Stimulated activated CD8-positive, alpha-beta memory T cell treated with anti-CD3 and anti-CD28 coated beads, Interleukin-4, amount 100 ng/mL, for 1 hour (primary cell): ENCODE measurements at places on chromosomes 6 and 20.

DNA sequence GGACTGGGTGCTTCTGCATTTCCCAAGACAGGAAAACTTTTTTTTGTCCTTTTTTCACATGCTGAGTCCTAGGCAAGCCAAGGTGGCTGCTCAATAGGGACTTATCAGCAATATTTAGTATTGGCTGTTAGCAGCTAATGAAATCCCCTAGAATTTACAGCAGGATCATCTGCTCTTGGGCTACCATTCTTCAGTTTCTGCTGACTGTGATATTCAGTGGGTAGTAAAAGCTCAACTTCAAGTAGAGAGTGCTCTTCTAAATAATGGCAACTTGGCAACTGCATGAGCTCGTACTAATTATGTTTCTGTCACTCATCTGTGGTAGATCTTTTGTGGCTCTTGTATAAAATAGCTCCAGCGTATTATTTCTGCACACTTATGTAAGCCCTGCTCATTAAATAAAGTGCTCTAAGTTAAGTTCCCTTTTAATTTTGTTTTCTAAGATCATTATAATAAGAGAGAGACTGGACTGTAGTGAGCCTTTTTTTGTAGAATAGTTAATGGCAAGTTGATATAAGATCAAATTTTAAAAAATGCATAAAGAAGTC is 110.3 kb downstream of the SLC35F1 start:
- DNase-seq = no peak

DNA sequence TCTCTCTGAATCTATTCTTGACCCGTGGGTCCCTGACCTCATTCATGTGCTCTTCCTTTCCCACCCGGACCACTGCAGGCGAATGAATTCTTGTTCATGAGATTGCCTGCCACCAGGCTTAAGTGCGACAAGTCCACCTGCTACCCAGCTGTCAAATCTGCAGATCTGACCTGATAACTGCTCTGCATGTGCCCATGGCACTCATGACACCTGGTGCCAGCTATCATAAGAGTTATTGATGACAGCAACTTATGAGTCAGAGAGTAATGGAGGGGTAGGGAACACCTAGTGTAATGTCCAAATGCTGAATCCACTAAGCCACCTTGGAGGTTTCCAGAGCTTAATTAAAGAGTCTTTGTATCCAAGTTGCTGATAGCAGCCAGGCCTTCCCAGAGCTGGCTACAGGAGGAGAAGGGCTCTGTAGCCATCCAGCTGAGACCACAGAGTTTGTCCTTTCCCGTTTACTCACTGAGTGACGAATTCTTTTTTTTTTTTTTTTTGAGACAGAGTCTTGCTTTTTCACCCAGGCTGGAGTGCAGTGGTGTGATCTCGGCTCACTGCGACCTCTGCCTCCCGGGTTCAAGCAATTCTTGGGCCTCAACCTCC is 17.4 kb downstream of the SHLD1 start:
- no peak for DNase-seq

DNA sequence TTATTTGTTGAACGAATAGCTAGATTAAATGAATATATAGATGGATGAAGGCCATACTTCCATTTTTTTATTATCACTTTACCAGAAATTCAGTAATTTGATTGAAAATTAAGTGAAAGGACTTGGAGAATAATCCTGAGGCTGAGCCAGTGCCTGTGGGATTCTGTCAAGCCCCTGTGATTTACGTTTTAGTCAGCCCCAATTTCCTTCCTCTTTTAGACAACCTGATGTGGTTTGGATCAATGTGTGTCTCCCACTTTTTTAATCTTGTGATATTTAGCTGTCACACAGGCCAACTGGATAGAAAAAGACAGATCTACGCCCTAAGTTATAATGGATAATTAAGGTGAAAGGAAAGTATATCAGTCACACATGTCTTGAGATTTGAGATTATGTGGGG is 188.8 kb downstream of the EDN1 start:
- no peak for DNase-seq

DNA sequence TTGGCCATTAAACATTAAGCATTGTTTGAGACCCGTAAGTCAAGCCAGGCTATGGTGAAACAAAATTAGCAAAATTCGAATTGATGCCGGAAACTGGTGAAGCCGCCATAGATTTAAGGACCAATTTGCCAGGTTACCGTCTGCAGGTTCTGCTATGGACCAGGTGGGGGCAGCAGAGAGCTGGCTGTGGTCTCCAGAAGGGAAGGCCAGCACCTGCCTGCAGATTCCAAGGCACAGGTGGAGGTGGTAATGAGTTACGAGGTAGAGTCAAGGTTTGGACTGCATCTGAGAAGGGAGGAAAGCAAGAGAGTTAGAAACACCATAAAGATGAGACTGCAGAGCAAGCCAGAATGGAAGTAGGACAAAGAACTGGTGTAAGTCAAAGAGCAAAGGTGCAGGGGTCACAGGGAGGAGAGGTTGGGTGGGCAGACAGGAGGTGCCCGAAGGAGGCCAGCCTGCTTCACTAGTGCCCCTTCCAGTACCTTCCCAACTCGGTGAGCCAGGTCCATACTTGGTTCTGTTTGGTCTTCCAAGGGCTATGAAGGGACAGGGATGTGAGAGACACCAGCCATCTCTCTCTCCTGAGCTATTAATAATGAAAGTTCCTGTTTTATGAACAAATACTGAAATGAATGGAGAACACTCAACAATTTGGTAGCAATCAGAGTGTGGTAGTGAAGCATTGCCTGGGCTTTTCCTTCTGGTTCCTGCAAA is 131.6 kb upstream of the ESR1 start:
- peak; percentile 4 for DNase-seq

DNA sequence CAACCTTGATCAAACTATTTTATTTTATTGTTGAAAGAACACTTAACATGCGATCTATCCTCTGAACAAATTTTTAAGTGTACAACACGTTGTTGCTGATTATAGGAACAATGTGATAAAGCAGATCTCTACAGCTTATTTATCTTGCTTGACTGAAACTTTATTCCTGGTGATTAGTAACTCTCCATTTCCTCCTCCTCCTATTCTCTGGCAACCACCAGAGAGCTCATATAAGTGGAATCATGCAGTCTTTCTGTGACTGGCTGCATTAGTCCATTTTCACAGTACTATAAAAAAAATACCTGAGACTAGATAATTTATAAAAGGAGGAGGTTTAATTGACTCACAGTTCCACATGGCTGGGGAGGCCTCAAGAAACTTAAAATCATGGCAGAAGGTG is 218.1 kb downstream of the LRFN2 start:
- no peak for DNase-seq

GRCh38 chr20:49166534-49167449 is 21.3 kb downstream of the STAU1 start:
- no peak for DNase-seq

DNA sequence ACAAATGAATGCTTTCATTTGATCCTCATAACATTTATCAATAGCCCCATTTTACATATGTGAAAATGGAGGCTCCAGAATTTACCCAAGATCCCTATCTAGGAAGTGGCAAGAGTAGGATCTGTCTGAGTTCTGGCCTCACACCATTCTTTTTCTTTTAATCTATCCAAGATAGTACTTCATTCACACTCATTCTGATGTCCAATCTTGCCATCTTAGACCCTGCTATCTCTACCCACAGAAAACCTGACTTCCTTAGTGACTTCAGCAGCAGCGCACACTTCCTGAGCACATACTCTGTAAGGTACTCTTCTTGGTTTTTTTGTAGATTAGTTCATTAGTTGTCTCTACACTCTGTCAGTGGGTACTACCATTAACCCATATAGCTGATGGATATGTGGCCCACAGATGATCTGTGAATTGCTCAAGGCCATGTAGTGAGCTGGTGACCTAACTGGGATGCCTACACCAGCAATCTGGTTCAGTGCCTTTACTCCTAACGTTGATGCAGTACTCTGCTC is 36.3 kb downstream of the COX4I2 start:
- no peak for DNase-seq

GRCh38 chr20:62063981-62064769 is 1.5 kb downstream of the TAF4 start:
- DNase-seq = no peak

DNA sequence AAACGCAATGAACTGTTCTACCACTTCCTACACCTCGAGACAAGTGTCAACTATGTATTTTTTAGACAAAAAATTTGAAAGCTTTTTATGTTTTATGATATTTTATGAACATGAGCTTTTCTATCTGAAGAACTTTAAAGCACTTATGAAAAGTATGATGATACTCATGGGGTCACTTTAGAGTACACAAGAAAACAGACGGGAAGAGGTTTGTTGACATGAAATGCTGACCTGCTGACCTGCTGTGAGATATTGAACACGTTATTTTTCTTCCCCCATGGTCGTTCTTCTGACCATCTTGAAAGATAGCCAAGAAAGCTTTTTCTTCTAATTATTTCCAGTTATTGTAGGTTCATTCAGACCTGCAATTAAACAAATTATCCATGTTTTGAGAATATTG is 63.1 kb downstream of the PLEKHG1 start:
- DNase-seq = no peak

DNA sequence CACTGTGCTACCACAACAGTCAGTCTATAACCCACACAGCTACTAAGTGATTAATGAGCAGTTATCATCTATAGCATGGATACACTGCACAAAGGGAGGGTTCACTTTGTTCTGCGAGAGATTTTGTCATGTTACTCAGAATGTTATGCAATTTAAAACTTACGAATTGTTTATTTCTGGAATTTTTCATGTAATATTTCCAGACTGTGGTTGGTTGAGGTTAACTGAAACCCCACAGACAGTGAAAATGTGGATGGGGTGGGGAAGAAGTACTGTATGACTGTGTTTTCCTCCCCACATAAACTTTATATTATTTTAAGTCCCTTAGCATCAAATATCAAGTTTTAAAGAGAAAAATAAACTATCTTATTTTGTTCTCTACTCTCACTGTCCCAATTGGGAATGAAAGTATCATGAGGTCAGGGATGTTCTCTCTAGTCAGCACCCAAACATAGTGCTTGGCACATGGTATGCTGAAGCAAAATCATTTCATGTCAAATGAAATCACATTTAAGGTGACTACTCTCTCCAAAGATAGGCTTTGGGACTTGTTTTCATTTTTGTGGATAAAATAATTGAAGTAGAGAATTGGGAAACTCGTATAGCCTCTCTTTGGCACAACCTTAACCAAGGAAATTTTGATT is 25.4 kb downstream of the DOP1A start:
- DNase-seq = no peak

DNA sequence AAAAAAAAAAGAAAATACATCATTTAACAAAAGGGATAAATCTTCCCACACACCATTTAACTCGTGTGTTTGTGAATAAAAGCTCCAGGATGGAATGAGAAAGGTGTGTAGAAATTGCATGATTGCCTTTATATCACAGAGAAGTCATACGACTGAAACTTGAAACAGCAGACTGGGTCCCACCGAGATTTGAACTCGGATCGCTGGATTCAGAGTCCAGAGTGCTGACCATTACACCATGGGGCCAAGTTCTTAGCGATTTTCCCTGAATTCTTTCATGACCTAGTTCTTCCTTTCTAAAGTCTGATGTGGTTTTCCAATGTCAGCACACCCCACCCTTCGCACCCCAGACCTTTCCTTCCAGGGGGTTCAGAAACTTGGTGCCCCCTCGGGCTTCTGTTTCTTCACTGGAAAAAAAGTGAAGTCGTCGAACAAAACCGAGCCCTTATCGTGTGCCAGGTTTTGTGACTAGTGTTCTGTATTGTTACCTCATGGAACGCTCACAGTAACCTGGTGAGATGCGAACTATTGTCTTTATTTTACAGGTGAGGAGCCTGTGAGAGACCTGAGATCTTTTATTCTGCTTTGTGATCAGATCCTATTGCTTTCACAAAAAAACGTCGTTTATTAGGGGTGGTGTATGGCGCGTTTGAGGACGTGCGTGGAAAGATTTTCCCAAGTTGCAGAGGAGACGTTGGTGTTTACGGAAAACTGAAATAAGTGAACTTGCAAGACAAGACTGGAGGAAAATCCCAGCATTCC is 120.8 kb downstream of the OR2B2 start:
- no peak for DNase-seq

DNA sequence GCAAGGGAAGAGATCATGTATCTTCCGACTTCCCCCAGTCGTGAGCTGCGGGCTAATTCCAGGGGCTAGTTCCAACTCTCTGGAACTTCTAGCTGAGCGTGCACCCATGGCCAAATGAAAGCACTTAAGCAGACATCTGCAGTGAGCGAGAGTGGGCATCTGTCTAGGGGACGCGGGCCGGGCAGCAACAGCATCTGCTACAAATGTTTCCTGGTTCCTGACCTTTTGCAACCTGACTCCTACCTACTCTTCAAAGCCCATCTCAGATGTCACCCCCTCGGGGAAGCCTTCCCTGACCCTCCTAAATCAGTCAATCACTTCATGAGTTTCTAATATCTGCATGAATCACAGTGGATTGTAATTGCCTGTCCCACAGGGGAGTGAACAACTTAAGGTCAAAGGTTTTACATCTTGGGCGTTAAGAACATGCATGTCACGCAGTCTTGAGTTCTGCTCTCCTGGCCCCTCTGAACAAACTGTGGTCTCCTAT is 141.9 kb downstream of the CEBPB start:
- no peak for DNase-seq

- no peak for DNase-seq
Observed at GRCh38 chr6:81762132-81762531, 9.7 kb upstream of the TENT5A start.

- DNase-seq = no peak
Observed at GRCh38 chr6:148768646-148769270, 21.9 kb downstream of the UST start.

DNA sequence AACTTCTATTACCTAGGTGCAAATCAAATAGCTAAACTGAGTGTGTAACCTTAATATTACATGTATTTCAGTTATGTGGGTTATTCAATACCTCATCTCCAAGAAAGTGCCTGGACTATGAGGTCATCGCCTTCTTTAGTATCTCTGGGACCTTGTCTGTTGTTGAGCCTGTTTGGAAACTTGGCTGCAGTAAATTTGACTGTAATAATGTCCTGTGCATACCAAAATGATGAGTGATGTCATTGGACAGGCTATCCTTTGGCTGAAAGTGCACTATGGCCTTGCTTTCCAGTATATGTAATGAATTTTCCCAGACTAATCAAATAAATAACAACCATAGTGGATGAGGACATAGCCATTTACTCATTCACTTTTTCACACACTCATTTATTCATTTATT is 455.1 kb downstream of the ADGRB3 start:
- no peak for DNase-seq

DNA sequence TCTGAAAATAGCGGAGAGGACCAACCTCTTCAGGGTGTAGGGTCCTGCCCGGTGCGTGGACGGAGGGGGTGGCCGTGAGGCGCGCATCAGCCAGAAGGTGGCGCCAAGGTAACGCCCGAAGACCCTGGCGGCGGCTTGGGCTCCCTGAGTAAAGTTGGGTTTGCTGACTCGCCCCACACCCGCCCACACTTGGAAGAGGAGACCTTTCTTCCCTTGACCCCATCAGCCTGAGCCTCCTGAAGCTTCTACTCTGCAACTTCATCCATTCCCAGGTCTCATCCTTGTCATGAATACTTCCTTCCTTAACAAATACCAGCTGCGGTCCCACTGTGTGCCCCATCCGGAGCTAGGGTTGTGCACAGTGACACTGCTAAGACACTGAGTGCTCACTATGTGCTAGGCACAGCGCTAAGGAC is 14.6 kb downstream of the CD40 start:
- peak; percentile 22 for DNase-seq

GRCh38 chr6:112049026-112049799 is 4.7 kb upstream of the CCN6 start:
- DNase-seq = no peak
